ENCODE measurements at places on chromosomes 7 and 10. TPM values are rescaled to one million over a fixed set of nuclear protein-coding genes. Genes with fewer than 3 reads are reported as not detected.
A peak's percentile ranks its signal among the peaks of the same experiment; 100 is the strongest.

- H3K4me3 ChIP-seq = no peak overlapping the region
- H3K27ac ChIP-seq = no peak overlapping the region
- peaks cover 2% of the 10 kb centered on the region for H3K4me1 ChIP-seq
Measured at GRCh38 chr7:55396233-55396785, 31.2 kb downstream of the LANCL2 start.

DNA sequence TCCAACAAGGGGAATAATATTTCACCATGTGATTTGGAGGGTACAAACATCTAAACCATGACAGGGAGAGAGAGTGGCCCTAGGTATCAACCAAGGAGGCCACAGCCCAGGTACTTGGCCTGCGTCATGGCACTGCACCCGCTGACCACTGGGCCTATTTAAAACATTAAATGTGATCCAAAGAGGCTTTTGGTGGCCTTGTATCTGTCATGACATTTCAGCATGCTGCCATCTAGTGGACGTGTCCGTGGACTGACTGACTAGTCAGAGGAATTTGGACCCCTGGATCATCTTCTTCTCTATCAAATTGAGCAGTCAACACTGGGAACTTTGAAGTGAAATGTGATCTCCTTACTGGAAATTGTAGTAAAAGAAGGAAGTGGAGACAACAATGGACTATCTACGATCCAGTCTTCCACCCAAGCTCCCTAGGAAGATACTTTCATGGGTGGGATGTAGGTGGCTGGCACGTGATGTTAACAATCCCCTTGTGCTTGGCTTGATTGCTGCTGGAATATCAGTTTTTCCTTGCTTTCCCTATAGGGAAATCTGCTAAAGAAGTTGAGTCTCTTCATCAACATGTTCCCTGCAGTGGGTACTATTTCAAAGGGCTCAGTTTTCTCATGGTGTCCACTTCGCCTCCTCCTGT is 24.6 kb upstream of the ITGA8 start:
- no peaks in the 10 kb centered on the region for H3K4me1 ChIP-seq
- H3K27ac ChIP-seq = no peak overlapping the region
- H3K27me3 ChIP-seq = peaks cover 4% of the 10 kb centered on the region
- peak; percentile 67 for DNase-seq
- H3K36me3 ChIP-seq = no peaks in the 10 kb centered on the region
- H3K4me3 ChIP-seq = no peak overlapping the region

DNA sequence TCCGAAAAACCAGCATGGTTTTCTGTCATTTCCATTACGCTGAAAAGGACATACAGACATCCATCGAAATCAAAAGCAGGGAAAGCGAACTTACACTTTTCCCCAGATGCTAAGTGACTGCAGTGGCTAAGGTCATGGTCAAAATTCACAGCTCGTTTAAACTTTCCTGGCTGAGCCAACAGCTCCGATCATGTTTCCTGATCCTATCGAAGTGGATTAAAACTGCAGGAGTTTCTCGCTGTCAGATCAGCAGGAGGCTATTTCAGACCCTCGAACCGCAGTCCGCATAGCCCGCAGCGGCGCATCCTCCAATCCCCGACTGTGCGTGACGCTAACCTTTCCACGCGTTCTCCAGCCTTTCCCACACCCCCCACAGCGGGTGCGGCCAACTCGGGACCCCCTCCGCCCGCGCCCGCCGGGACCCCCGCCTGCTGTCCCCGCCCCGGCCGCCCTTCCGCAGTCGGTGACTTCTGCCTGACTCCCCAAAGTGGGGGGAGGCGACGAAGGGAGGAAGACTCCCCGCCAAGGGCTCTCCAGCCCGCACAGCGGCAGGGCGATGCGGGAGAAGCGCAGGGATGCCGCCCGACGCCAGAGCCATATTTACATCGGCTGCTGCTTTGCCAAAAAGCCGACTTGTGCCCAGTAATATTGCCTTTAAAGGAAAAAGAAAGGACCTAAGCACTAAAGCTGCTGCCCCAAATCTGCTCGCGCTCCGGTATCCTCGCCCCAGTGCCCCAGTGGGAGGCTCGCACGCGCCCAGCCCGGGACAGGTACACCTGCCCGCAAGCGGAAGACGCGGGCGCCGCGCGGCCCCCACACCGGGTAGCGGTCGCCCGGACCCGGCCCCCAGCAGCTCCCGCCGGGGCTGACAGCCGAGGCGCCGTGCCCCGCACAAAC is 1.2 kb downstream of the PIP4K2A start:
- H3K27me3 ChIP-seq = no peaks in the 10 kb centered on the region
- peak overlapping the region; percentile 88 for H3K27ac ChIP-seq
- H3K4me3 ChIP-seq = peak overlapping the region; percentile 86
- peaks cover 9% of the 10 kb centered on the region for H3K36me3 ChIP-seq
- DNase-seq = peak; percentile 57

Gene HKDC1
- 0.80 TPM for total RNA-seq

- DNase-seq = no peak
- H3K27ac ChIP-seq = no peak overlapping the region
- no peak overlapping the region for H3K4me3 ChIP-seq
- H3K4me1 ChIP-seq = no peaks in the 10 kb centered on the region
- H3K36me3 ChIP-seq = no peaks in the 10 kb centered on the region
- no peaks in the 10 kb centered on the region for H3K27me3 ChIP-seq
Measured at GRCh38 chr10:70567603-70568002, 34.9 kb downstream of the PRF1 start.

Gene CARD11
- total RNA-seq = 108 TPM

Gene GCK
- total RNA-seq = 0.53 TPM

DNA sequence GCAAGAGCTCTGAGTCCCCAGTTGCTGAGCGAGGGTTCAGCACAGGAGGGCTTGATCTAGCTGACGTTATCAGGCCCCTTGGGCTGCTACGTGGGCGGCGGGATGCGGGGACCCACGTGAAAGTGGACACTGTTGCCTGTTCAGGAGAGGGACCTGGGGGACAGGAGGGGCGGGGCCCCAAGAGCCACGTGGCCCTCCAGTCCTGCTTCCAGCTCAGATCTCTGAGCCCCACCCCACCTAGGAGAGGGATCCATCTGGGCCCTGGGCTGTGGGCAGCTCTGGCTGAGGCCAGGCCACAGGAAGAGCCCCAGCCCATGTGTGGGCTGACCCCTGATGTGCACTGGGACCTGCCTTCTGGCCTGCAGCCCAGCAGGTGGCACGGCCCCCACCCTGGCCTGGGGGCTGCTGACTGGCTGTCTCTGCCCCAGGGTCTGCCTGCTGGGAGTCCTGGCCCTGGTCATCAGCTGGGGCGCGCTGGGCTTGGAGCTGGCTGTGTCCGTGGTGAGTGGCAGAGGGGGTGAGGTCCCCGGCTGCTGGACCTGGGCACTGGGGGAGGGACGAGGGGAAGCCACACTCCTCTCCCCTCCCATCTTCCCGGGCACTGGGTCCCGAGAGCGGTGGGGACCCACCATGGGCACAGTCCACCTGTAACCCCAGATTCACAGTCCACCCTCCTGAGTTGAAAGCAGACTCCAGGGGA is 17.5 kb downstream of the TTYH3 start:
- H3K27me3 ChIP-seq = no peaks in the 10 kb centered on the region
- no peaks in the 10 kb centered on the region for H3K36me3 ChIP-seq
- H3K27ac ChIP-seq = no peak overlapping the region

Gene NOD1
- total RNA-seq = 10.8 TPM

All from activated CD4-positive, alpha-beta T cell treated with anti-CD3 and anti-CD28 coated beads for 36 hours (primary cell).